ENCODE measurements at places on chromosomes 1 and 21. TPM values are rescaled to one million over a fixed set of nuclear protein-coding genes. Genes with fewer than 3 reads are reported as not detected.

GRCh38 chr1:30318413-30318812 is 405.0 kb downstream of the MATN1 start:
- DNase-seq = no peak
- no peaks in the 10 kb centered on the region for H3K36me3 ChIP-seq
- no peak overlapping the region for H3K4me3 ChIP-seq
- no peaks in the 10 kb centered on the region for H3K4me1 ChIP-seq
- H3K27ac ChIP-seq = no peak overlapping the region

- no peaks in the 10 kb centered on the region for H3K4me1 ChIP-seq
- H3K27me3 ChIP-seq = no peaks in the 10 kb centered on the region
- H3K4me3 ChIP-seq = no peak overlapping the region
- DNase-seq = no peak
Observed at GRCh38 chr1:217149791-217150190, 426.6 kb upstream of the ESRRG start.

- peaks cover 73% of the 10 kb centered on the region for H3K27me3 ChIP-seq
- no peak overlapping the region for H3K4me3 ChIP-seq
- peaks cover 6% of the 10 kb centered on the region for H3K36me3 ChIP-seq
- no peak overlapping the region for H3K27ac ChIP-seq
- H3K4me1 ChIP-seq = peaks cover 20% of the 10 kb centered on the region
Observed at GRCh38 chr21:41770901-41771624, 4.2 kb upstream of the RIPK4 start.

The OPRD1 gene
- not detected for total RNA-seq

Data from activated CD4-positive, alpha-beta T cell treated with anti-CD3 and anti-CD28 coated beads, Interleukin-2, amount 10 ng/mL, durations not matched to agents 24 days and 14 days (primary cell).